ENCODE measurements at places on chromosomes 3 and 15.

DNA sequence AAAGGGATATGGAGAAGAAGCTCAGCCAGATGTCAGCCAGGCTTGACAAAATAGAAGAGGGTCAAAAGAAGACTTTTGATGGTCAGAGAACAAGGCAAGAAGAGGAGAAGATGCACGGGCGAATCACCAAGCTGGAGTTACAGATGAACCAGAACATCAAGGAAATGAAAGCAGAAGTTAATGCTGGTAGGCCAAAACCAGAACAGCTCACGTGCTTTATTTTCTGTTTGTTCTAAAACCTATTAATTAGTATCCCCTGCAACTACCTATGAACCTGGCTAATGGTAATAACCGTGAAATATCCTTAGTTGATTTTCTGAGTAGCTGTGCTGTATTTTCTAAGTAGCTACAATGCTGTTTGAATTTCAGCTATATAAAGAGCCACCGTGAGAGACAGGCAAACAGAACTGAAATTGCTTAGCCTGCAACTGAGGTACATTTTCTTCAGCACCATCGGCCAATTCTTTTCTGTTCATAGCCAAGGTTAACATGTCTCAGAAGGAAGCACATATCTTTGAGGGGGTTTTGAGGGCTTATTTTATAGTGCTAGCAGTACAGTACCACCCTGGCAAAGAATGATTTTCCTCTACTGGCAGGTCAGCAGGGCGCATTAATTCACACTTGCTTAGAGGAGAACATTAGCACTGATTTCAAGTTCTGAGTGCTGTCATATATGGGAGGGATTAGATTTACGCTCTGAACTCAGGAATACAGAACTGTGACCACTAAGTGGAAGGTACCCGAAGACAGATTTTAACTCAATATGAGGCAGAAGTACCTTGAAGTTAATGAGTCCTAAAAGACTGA, 78.9 kb downstream of the FAM81A start:
- DNase-seq = no peak

DNA sequence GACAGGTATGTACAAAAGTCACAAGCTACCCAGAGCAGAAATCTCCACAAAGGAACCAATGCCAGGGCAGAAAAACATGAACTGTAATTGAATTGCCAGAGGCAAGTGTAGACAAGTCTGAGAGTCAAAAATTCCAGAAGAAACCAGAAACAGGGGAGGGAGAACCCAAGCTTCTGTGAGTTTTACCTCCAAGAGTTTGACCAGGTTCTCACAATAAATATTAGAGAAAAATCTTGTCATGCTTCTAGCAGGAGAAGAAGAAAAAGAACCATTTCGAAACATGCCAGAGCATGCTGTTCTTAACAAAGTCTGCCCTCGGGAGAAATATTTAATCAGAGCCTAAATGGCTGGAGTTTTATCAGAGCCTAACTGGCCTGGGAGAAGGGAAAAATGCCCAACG, 32.5 kb upstream of the AP3B2 start:
- no peak for DNase-seq

DNA sequence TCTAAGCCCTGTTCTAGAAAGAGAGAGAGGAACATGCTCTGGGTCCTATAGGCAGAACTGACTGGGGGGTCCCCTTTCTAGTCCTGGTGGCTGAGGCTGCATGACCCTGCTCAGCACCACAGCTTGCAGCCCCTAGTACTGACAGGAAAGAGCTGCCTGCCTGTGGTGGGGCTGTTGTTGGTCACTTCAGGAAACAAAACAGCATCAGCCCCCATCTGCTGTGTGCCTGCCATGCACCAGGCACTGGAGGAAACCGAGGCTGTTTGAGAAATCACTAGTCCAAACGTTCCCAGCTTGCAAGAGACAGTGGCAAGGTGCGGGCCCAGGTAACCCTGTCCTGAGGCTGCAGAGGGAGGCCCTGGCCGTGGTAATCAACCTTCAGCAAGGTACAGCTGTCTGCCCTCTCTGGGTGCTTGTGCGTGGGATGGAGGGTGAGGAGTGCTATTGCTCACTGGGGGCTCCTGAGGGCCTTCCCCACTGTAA, 90.6 kb downstream of the IQSEC1 start:
- DNase-seq = no peak

- no peak for DNase-seq
Measured at GRCh38 chr15:51346136-51346535, 4.7 kb downstream of the GLDN start.

- DNase-seq = no peak
Measured at GRCh38 chr15:78162038-78162437, 12.9 kb downstream of the IDH3A start.

GRCh38 chr3:25021816-25022215, 406.2 kb upstream of the RARB start:
- no peak for DNase-seq

DNA sequence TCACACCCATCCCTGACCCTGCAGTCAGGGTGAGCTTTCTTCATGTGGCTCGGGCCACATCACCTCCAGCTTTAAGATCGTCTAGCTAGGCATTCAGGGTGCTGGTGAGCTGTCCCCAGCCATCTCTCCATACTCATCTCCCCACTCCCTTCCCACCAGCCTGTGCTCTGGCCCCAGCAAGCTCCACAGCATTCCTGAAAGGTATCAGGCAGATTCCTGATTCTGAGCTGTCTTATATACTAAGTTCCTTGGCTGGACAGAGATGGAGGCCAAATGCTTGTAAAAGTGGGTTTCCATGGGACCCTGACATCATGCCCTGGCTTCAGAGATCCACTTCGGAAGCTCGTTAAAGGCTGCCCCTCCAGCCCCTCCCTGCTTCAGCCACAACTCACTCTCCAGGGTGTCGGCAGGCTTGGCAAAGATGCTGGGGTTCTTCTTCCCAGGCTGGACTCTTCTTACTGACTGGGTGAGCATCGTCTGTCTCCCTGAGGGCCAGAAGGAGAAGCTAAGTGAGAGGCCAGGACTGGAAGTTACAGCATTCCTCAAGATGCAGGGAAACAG, 3.9 kb downstream of the CILP start:
- no peak for DNase-seq

DNA sequence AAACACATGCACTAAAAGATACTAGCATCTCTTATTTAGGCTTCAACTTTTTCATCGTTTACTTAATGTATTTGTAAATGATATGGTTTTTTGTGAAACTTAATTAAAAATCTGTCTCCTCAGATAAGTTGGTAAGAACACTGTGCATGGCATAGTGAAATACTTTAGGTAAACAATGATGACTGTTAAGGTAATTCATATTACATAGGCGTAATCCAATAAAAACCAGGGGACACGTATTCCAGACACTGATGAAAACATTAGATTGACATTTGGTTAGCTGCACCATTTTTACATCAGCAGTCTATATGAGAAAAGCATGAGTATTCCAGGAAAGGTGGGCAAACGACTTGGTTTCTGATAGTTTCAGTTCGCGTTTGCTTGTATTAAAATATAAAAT, 170.0 kb downstream of the MBNL1 start:
- no peak for DNase-seq

- no peak for DNase-seq
Measured at GRCh38 chr3:133112666-133113065, 74.5 kb downstream of the TMEM108 start.

DNA sequence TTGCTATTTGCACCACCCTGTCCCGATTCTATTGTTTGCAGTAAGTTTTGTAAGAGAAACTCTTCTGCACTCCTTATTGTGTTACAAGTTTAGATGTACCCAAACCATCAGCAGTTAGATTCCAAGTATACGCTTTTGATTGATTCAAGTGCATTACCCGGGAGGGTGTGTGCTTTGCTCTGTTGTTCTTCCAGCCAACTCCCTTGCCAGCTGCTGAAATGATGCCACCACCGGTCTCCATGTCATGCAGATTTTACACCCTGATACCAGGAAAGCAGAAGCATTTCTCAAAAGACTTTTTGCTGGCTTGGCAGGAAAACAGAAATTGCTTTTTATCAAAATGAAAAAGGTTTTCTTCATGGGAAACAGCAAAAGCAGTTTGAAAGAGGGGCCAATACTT, 1006.6 kb upstream of the CFAP20DC start:
- no peak for DNase-seq

DNA sequence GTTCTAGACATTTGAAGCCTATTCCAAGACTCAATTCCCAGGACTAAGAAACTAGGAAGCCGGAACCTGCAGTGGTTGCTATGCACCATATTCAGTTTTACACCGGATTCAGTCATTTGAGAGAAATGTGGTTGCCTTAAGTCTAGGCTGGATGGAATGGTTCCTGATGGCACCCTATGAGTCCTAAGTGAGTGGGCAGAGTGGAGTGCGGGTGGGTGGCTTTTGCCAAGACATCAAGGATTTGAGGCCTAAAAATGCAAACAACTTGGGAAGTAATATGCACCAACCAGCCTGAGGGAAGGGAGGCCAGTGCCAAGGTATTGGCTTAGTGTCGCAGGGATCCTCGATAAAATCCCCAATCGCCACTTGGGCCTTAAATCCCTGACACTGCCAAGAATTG, 4.2 kb upstream of the CD276 start:
- no peak for DNase-seq

GRCh38 chr15:31525988-31526665, 199.5 kb downstream of the KLF13 start:
- no peak for DNase-seq

DNA sequence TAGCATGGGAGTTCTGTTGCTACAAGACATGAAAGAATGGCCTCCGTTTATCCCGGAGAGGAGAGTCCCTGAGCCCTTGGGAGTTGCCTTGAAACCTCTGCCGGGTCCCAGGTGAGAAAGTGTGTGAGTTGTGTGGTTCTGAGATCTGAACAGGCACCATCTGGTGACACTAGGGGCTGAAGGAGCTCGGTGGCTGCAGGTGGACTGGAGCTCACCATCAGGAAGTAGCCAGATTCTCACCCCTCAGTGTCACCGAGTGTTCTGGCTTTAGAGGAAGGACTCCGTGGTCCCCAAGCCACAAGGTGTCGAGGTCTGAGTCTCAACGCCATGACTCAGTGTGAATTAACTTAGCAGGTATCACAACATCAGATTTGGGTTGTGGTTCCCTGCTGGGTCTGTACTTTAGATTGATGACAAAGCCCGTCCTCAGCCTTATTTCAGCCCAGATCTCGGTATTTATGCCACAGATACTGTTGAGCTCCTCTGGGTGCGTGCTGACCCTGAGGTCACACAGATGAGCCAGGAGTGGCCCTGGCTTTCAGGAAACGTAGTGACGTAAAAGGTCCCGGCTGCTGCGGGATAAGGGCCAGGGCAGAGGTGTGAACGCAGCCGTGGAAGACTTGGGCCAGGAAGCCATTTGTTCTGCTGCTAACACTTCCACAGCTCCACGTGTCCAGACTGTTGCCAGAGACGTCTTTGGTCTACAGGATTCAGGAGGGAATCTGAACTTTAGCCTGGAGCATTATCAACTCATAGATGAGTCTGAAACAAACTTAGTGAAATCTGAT, 54.4 kb downstream of the PGPEP1L start:
- peak; percentile 64 for DNase-seq

DNA sequence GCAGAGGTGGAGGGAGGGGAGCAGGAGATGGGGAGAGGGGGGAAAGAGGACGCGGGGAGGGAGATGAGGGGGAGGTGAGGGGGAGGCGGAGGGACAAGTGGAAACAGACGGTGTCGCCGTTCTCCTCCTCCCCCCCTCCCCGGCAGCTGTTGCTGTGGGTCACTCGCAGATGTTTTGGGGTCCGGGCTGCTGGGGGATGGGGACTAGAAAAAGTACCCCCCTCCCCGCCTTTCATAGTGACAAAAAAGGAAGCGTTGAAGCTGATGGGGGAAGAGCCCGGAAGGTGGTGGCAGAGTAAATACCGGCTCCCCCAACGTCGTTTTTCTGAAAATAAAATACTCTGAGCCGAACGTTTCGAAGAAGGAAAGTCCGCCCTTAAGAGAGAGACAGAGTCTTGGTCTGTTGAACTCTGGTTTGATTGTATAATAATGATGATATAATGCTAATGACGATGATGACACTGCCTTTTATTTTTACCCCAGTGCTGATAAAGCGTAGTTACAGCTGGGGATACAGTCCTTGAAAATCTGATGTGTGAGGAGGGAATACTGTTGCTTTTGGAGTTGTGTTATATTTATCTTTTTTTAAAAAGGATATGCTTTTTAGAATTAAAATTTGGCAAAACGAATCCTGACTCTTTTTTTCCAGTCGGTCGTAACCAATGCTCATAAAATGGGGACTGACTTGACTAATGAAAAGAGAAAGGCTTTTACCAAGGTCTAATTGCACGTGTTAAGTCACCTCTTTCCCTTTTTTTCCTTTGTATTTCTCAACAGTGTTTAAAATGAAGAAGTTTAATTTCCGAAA, 993 bp downstream of the STXBP5L start:
- no peak for DNase-seq

GRCh38 chr3:5290915-5291314, 103.4 kb downstream of the EDEM1 start:
- DNase-seq = no peak

GRCh38 chr15:99729920-99730319, 3.3 kb downstream of the LYSMD4 start:
- no peak for DNase-seq

DNA sequence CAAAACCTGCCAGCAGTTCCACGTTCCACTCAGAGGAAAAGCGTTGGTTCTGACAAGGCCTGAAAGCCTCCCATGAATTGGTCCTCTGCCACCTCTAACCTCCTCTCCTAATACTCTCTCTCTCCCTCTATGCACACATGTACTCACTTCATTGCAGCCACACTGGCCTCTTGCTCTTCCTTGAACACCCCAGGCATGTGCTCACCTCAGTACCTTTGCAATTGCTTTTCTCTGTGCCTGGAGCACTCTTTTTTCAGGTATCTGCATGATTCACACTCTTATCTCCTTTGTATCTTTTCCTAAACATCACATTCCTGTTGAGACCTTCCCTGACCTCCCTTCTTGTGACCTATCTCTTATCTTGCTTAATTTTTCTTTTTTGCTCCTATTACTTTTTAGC, 178.2 kb upstream of the FEZF2 start:
- no peak for DNase-seq

DNA sequence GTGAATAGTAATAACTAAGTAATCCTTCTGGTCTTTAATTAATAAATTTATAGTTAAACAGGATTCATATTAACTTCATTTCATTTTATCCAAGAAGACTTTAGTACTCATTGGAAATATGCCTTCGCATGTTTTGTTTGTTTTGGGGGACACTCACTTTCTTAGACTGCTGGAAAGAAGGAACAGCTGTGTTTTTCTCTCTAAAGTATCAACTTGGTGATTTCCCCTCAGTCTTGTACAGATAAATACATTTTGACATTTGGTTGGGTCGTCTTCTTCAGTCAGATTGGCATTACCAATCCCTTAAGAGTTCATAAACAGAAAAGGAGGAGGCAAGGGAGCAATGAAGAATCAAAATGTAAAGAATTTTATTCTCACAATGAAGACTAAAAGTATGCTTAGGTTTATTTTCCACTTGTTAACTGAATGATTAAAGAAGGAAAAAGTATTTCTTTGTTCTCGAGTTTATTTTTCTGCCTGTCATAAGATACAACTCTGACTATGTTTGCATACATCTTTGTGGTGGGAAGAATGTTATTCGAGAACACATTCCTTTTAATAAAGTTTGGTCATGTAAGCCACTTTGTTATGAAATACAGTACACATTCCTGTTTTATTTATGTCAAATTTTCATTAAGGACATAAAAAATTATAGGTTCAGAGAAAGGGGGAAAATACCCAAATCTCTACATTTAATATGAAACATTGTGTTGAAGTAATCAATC, 140.2 kb downstream of the GMNC start:
- no peak for DNase-seq

Data from activated naive CD4-positive, alpha-beta T cell treated with anti-CD3 and anti-CD28 coated beads, Interleukin-2, amount 50 U/mL, for 72 hours (primary cell).